ENCODE measurements at places on chromosomes 3 and 15. TPM values are rescaled to one million over a fixed set of nuclear protein-coding genes. Genes with fewer than 3 reads are reported as not detected.

Gene GRM7
- not detected for total RNA-seq

Gene DUOXA1
- total RNA-seq, result 0.08 TPM

Gene FBXW12
- total RNA-seq, result not detected

Gene P2RY1
- total RNA-seq, result 0.56 TPM

Gene NLGN1
- total RNA-seq, result not detected

Gene ASTE1
- total RNA-seq, result 5.3 TPM

Gene SYNPR
- total RNA-seq, result not detected

Gene C2CD4A
- total RNA-seq, result 0.10 TPM

Gene TRIM42
- not detected for total RNA-seq

Gene KIF7
- 4.9 TPM for total RNA-seq

Measured in A549 treated with Hydrocortisone at 1 μM for 4 hours (cell line).